Prostate gland (tissue), 2 donors: ENCODE measurements at places on chromosomes 7 and 10. TPM values are rescaled to one million over a fixed set of nuclear protein-coding genes. Genes with fewer than 3 reads are reported as not detected.

DNA sequence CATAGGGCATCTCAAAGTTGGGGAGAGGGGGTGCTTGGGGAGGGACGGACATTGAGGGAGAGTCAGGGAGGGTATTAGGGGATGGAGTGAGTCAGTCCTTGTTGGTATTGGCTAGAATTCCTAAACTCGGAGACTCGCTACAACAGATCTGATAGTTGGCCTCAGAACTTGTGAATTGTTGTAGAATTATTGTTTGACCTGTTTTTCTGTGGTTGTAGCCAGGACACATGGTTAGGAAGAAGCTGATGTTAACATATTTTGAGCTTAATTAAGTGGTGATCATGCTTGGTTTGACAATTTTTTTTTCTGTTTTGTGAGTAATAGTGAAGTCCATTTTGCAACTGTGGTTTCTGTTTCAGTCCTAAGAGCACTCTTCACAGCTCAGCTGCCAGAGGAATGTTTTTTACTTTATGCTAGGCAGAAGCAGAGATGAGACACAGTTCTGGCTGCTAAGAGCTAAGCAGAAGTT lies 1190.3 kb upstream of the C7orf33 start:
- DNase-seq = no peak
- no peaks in the 10 kb centered on the region for H3K4me1 ChIP-seq
- no peak overlapping the region for H3K4me3 ChIP-seq
- H3K27me3 ChIP-seq = no peaks in the 10 kb centered on the region

- no peak overlapping the region for H3K4me3 ChIP-seq
- no peaks in the 10 kb centered on the region for H3K27me3 ChIP-seq
- no peaks in the 10 kb centered on the region for H3K36me3 ChIP-seq
These were observed 301.3 kb downstream of the REEP3 start for GRCh38 chr10:63822496-63822895.

DNA sequence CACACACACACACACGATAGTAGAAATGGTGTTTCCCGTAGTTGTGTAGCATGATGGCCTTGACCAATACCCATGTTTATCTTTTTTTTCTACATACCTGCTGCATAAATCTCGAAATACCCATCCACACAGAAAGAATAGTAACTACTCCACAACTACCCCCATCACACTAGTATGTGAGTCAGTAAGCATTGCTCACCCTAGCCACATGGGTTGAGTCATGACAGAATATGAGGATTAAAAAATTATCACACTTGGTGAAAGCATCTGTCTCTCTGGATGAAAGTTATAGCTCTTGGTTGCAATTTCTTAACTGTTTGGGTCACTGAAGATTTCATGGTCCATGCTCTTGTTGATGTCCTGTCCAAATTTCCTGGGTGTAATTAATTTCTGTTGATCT lies 103.4 kb upstream of the MDFIC start:
- DNase-seq = no peak
- H3K36me3 ChIP-seq = no peaks in the 10 kb centered on the region
- no peak overlapping the region for H3K27ac ChIP-seq
- H3K27me3 ChIP-seq = no peaks in the 10 kb centered on the region
- no peak overlapping the region for H3K4me3 ChIP-seq

DNA sequence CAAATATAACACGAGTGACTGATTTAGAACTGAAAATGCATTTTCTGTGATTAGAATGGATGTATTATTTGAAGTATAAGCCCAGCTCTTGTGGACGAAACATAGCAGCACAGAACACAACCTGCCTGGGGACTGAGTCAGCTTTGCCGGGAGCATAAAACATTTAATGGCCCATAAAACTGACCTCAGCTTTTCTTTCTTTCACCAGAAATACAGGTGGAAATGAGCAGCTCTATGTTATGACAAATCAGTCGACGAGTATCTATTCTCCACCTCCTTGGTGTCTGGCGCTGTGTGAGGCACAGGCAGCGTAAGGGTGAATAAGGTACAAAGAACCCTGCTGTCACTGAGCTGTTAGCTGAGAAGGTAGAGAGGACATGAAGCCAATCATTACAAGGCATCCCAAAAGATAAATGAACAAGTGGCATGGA lies 471.6 kb upstream of the AKR1E2 start:
- H3K27ac ChIP-seq = no peak overlapping the region
- DNase-seq = peak; percentile 24
- H3K27me3 ChIP-seq = no peaks in the 10 kb centered on the region
- no peaks in the 10 kb centered on the region for H3K36me3 ChIP-seq
- no peak overlapping the region for H3K4me3 ChIP-seq
- H3K4me1 ChIP-seq = peaks cover 7% of the 10 kb centered on the region

GRCh38 chr10:17053061-17053460 lies 76.5 kb downstream of the CUBN start:
- H3K27me3 ChIP-seq = no peaks in the 10 kb centered on the region
- no peak for DNase-seq
- no peaks in the 10 kb centered on the region for H3K36me3 ChIP-seq
- H3K4me3 ChIP-seq = no peak overlapping the region
- no peak overlapping the region for H3K27ac ChIP-seq

GRCh38 chr10:102055647-102056419 lies at the start of gene ARMH3:
Gene ARMH3 (minus strand): TSS chr10:102056173. CDS start chr10:102040114, 16,059 bp downstream.
- H3K27ac ChIP-seq = peak within 1 kb of the TSS; percentile 86
- peak within 1 kb of the TSS; percentile 82 for H3K4me3 ChIP-seq
- H3K27me3 ChIP-seq = no peaks in the 10 kb centered on the region
- no peaks in the 10 kb centered on the region for H3K36me3 ChIP-seq
- peak; percentile 91 for DNase-seq
- no peaks in the 10 kb centered on the region for H3K4me1 ChIP-seq

DNA sequence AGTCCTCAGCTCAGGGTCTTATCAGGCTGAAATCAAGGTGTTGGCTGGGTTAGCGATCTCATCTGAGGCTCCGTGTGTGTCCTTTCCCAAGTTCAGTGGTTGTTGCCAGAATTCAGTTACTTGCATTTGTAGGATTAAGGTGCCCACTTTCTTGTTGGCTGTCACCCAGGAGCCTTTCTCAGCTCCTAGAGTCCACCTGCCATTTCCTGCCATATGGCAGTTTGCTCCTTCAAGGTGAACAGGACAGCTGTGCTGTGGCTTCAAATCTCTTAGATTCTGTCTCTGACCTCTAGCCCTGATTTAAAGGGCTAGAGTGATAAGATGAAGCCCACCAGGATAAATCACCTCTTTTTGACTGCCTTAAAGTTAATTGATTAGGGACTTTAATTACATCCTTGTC lies 1.0 kb upstream of the HIF1AN start:
- no peaks in the 10 kb centered on the region for H3K36me3 ChIP-seq
- no peaks in the 10 kb centered on the region for H3K27me3 ChIP-seq
- H3K27ac ChIP-seq = no peak overlapping the region
- no peak for DNase-seq

The GIMAP2 gene
- 6.6 TPM for total RNA-seq

The ASB10 gene
- not detected for total RNA-seq

The MUC3A gene
- total RNA-seq = 46.0 TPM

The SFR1 gene
- total RNA-seq = 8.1 TPM
